ENCODE measurements at places on chromosomes 7 and 10.

DNA sequence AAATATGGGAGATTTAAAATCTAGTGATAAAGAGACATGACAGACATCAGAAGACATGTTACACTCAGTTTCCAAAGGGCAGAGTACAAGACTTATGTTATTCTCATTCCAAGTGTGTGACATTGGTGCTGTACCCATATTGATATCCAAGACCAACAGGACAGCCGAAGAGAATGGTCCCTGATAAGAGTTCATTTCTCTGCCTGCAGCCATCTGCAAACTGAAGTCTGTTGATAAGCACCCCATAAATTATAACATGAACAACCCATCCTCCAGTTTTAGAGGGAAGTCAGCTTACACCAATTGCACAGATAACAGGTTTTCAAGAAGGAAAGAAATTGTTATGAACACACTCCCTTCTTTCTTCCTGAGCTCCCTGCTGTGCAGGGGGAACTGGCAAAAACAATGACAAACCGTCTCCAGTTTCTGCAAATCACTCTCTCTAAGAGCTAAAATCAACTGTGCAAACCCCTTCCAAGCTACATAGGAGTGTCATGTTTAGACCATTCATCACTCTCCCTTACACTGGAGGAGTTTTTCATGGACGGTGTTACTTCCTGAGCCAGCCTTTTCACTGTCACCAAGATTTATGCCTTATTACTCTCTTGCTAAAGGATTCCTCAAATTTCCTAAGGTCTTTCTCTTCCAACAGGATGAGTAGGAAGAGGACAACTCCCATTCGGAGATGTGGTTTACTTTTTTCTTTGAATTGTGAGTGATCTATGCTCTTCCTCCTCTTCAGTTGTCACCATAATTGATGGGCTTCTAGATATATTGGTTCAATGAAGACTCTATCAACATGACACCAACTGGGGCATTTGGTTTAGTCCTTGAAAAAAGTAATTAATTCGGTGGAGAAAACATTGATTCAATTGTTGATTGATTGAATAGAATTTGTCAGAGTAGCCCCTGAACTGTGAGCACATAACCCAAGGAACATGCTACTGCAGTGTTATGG lies 80.3 kb upstream of the FAM171A1 start:
- DNase-seq, result no peak

DNA sequence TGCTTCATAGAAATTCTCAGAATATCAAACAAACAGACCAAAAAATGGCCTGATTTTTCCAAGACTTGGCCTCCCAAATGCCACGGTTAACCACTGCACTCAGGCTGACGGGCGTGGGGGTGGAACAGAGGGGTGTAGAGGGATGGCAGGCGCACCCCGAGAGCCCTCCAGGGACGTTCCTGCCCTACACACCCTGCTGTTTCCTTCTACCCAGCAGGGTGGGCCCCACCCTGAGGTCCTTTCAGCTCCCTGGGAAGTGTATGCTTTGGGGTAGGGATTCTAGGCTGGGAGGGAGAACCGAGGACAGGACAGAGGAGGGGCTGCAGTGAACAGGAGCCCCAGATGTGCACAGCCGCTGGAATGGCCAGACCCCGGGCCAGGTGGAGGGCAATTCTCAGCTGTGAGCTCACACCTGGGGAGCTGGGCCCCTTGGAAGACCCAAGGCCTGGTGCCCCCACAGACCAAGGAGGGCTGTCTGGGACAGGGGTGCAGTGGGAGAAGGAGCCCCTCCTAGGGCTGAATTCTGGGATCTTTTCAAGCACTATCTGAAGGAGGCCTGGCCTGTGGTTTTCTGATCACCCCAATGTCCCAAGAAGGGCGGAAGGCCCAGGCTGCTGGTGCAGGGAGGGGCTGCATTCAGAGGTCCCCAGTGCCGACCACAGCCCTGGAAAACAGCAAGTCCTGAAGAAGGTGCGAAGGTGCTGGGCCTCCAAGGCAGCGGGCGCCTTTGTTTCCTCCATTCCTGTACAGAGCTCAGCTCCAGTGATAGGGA lies 32.9 kb upstream of the INPP5A start:
- DNase-seq, result peak; percentile 14

- no peak for DNase-seq
These were observed 190.0 kb downstream of the PTPN20 start for GRCh38 chr10:47101196-47101595.

DNA sequence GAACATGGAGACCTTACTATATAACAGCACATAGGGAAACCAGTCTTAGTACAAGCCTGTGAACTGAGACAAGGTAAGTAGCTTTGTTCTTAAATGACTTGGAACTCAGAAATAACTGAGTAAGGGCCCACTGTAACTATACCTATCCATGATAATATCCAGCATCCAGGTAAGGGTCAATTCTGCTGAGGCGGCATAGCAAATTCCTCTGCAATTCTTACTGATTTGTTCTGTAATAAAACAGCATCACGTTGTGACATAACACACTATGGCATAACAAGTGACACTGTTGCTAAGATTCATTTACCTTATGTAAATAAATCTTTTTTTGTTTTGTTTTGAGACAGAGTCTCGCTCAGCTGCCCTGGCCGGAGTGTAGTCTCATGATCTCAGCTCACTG lies 97.4 kb downstream of the JMJD1C start:
- no peak for DNase-seq

GRCh38 chr10:113235508-113235907 lies 285.5 kb downstream of the TCF7L2 start:
- DNase-seq, result no peak

GRCh38 chr7:158096582-158096981 lies 491.0 kb downstream of the PTPRN2 start:
- no peak for DNase-seq

DNA sequence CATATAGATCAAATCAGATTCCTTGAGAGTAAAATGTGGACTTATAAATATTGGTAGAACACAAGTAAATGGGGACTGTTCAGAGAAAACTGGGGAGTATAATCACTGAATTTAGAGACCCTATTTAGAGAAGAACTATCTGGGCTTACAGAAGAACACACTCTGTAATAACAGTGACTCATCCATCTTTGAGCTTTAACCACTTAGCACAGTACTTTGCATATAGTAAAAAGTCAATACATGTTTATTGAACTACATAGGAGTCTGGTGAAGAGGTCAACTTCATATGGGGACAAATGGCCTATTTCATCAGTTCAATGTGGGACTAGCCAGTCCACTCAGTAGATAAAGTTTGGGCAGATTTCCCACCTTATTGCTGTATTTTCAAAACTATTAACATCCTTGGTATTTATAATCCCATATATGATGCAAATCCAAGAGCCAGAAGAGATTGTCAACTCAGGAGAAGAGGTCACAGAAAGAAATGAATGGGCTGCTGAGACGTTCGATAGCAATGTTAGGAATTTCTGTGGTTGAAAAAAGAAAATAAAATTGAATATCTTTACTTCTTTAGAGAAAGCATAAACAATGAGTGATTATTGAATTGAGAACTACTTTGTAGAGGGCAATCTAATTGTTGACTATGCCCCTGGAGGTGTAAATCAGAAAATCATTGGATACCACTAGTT lies 119.3 kb upstream of the CACNA2D1 start:
- DNase-seq, result no peak

GRCh38 chr10:89773081-89773480 lies 71.7 kb downstream of the KIF20B start:
- no peak for DNase-seq

GRCh38 chr7:55516409-55516808 lies 55.9 kb downstream of the VOPP1 start:
- DNase-seq, result no peak

DNA sequence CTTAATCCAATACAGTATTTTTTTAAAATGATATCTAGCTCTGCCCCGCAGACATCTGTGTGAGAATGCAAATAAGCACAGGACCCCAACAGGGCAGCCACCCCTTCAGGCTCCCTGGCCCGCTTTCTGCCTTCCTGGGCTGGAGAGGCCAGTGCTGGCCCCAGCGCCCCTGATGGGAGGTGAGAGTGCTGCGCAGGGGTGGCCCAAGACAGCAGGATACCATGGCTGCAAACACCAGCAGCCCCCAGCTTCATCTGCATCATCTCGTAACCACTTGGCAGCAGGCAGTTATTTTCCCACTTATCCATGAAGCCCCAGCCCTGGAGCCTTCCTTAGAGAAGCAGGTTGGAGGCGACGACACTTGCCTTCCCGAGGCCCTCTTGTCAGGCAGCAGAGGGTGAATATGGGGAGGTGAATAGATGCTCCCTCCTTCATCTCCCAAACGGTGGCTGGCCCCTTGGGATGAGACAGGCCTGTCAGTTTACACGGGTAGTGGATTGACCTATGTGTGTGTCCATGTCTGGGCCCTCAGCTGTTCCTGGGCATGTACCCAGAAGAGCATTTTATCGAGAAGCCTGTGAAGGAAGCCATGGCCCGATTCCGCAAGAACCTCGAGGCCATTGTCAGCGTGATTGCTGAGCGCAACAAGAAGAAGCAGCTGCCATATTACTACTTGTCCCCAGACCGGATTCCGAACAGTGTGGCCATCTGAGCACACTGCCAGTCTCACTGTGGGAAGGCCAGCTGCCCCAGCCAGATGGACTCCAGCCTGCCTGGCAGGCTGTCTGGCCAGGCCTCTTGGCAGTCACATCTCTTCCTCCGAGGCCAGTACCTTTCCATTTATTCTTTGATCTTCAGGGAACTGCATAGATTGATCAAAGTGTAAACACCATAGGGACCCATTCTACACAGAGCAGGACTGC lies 71.2 kb downstream of the ALOX5 start:
- no peak for DNase-seq

DNA sequence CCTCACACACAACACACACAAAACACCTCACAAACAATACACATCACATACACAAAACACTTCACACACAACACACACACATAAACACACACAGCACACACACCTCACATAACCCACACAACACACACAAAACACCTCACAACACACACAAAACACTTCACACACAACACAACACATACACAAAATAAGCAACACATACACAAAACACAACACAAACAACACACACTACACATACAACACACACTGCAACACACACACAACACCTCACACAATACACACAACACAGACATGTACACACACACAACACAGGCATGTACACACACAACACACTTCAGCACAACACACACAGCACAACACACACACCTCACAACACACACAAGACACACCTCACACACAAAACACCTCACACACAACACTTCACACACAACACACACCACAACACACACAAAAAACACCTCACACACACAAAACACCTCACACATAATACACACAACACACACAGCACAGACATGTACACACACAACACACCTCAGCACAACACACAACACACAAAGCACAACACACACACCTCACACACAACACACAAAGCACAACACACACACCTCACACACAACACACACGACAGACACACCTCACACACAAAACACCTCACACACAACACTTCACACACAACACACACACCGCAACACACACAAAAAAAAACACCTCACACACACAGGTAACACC lies 107.5 kb downstream of the TNS3 start:
- DNase-seq, result no peak

DNA sequence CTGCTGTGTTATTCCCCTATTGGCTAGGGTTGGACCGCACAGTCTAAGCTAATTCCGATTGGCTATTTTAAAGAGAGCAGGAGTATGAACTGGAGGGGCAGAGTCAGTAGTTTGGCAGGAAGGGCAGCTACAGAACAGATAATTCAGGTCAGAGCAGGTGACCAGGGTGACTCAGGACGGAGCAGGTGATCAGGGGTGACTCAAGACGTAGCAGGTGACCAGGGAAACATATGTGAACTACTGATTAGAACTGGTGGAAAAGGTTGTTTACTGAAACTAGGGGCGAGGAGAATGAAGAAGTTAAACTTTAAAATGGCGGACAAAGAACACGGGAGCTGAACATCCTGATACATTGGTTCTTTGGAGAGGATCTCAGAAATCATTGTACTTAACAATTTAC lies 102.3 kb downstream of the CCDC7 start:
- DNase-seq, result no peak

DNA sequence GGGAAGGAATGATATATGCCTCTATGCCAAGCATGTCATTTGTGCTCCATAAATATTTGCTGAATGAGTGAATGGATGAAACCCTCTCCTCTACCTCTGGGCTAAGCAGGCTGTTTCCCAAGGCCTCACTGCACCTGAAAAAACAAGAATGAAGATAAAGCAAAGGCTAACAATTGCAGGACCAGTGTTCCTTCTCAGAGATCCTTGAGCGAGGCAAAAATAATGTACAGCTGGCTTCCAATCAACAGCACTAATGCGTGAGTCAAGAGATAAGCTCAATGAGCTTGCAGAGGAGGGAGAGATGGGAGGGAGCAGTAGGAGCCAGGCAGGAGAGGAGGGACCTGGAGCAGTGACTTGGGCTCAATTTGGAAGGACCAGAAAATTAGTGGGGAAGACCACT lies 144.5 kb upstream of the NFE2L3 start:
- DNase-seq, result no peak

DNA sequence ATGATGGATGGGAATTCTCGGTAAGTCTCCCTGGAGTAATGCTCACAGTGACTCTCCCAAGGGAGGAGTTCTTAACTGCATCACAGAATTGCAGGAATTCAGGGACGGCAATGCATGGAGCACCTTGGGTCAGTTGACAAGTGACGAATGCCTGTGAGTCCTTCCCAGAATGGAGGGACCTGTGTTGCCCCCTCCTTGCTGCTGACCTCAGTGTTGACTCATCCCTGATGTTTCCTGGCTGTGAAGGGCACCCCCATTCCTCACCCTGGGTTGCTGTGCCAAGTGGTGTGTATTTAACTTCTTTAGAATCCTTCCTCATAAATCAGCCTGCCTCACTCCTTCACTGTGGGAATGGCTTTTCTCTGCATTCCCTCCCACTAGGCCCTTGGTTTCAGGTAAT lies 98.9 kb downstream of the LRMDA start:
- no peak for DNase-seq

GRCh38 chr7:84002348-84002747 lies 192.2 kb downstream of the SEMA3A start:
- DNase-seq, result no peak
